Regular cardiac myocyte (primary cell): ENCODE measurements at places on chromosomes 1 and 21. TPM values are rescaled to one million over a fixed set of nuclear protein-coding genes. Genes with fewer than 3 reads are reported as not detected.

Gene PADI3
- not detected in 2 replicates for total RNA-seq

Gene BRDT
- total RNA-seq: not detected in 2 replicates

Gene IGFN1
- total RNA-seq: 0.28 TPM in 1 of 2 replicates, not detected in the other

Gene LMOD1
- total RNA-seq: 3.1 and 25.7 TPM in 2 replicates

Gene EPHX1
- 14.8 and 23.7 TPM in 2 replicates for total RNA-seq

Gene RAB25
- not detected in 2 replicates for total RNA-seq

Gene CAMSAP2
- total RNA-seq: 21.7 and 23.1 TPM in 2 replicates

Gene AGPAT3
- total RNA-seq: 33.5 and 35.9 TPM in 2 replicates

Gene LIN28A
- not detected in 2 replicates for total RNA-seq

Gene SPATA46
- not detected in 2 replicates for total RNA-seq

Gene FAM72C
- 0.56 and 2.5 TPM in 2 replicates for total RNA-seq

Gene NTRK1
- 0.77 and 1.1 TPM in 2 replicates for total RNA-seq

Gene ADAMTS1
- total RNA-seq: 274 and 457 TPM in 2 replicates

Gene IKBKE
- 7.9 and 12.7 TPM in 2 replicates for total RNA-seq

Gene TNFRSF9
- total RNA-seq: 0.19 and 0.28 TPM in 2 replicates

Gene SYT14
- 1.2 and 2.0 TPM in 2 replicates for total RNA-seq

Gene PDC
- 0.38 TPM in 1 of 2 replicates, not detected in the other for total RNA-seq

Gene RPS6KA1
- 4.2 and 4.5 TPM in 2 replicates for total RNA-seq

Gene RGS8
- total RNA-seq: 0.28 TPM in 1 of 2 replicates, not detected in the other

Gene CELSR2
- 0.96 and 2.5 TPM in 2 replicates for total RNA-seq

Gene IQGAP3
- total RNA-seq: 2.8 and 31.2 TPM in 2 replicates

Gene OR14K1
- not detected in 2 replicates for total RNA-seq

Gene SPRR1B
- total RNA-seq: not detected in 2 replicates

Gene SLC1A7
- 0.58 and 1.1 TPM in 2 replicates for total RNA-seq

Gene ANKRD35
- 0.85 and 0.96 TPM in 2 replicates for total RNA-seq

Gene RHD
- under 0.01 TPM in 1 of 2 replicates, not detected in the other for total RNA-seq

Gene CTTNBP2NL
- total RNA-seq: 13.2 and 17.8 TPM in 2 replicates

Gene FCGR2B
- total RNA-seq: not detected in 2 replicates
